ENCODE measurements at places on chromosomes 7 and 10. TPM values are rescaled to one million over a fixed set of nuclear protein-coding genes. Genes with fewer than 3 reads are reported as not detected.

- no peak for DNase-seq
Observed at GRCh38 chr7:84017651-84018050, 176.9 kb downstream of the SEMA3A start.

DNA sequence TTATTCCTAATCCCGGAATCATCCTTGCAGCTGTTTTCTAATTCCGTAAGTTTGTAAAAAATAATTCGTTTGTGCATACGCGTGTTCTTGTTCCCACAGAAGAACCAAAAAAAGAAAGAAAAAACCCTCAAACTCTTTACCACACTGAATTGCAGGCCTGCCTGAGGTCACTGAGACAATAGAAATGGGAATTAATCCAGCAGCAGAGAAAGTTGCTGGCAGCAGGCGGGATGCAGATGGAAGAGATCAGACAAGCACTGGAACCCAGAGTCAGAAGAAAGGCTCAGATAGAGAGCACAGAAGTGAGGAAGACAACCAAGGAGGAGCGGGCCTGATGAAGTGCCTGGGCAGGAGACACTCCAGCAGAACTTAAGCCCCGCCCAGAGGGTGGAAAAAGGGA, 141.5 kb upstream of the VWC2 start:
- DNase-seq, result no peak

DNA sequence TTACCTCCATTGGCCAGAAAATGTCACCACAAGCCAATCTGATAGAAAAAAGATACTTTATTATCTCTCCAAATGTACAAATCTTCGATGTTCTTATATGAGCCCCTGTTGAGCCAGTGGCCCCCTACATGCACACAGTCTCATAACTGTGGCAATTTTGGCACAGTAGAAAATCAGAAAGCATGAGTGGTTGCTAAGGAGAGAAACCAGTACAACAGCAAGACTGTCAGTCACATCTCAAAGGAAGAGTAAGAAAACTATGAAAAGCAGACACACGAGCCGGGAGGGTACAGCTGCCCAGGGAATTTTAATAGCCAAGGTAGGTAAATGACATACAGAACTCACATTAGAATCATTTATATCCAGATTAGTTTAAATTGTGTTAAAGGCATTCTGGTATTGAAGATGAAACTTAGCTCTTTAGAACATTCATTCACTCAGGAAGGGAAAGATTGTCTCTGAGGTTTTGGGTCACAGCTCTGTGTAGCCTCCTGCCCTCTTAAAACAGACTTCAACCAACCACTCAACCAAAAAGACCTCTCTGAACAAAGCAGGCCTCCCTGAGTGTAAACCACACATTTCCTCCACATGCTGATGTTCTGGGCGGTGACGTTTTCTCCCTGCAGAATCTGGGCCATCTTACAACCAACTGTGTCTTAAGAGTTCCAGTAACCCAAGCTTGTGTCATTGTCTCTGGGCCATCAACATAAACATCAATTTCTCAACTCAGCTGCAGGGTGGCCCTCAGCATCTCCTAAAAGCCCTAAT, 80.8 kb upstream of the ADAM12 start:
- peak; percentile 46 for DNase-seq

- no peak for DNase-seq
Observed at GRCh38 chr10:13776861-13777311, 190.1 kb downstream of the PRPF18 start.

DNA sequence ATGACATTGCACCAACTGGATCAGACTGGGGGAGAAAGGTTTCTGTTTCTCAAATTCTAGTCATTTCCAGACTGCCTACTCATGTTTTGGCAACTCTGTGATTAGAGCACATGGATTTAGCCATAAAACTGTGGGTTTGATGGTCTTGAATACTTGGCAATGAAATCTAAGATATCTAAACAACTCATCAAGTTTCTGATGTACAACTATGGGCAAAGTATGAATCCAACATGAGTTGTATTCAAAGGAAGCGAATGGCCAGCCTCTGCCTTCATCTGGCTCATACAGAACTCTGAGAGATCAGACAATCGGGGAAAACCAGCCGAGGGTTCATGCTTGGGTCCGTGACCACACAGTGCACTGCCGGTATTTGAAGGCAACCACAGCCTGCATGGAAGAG, 144.3 kb downstream of the ADAM12 start:
- no peak for DNase-seq

DNA sequence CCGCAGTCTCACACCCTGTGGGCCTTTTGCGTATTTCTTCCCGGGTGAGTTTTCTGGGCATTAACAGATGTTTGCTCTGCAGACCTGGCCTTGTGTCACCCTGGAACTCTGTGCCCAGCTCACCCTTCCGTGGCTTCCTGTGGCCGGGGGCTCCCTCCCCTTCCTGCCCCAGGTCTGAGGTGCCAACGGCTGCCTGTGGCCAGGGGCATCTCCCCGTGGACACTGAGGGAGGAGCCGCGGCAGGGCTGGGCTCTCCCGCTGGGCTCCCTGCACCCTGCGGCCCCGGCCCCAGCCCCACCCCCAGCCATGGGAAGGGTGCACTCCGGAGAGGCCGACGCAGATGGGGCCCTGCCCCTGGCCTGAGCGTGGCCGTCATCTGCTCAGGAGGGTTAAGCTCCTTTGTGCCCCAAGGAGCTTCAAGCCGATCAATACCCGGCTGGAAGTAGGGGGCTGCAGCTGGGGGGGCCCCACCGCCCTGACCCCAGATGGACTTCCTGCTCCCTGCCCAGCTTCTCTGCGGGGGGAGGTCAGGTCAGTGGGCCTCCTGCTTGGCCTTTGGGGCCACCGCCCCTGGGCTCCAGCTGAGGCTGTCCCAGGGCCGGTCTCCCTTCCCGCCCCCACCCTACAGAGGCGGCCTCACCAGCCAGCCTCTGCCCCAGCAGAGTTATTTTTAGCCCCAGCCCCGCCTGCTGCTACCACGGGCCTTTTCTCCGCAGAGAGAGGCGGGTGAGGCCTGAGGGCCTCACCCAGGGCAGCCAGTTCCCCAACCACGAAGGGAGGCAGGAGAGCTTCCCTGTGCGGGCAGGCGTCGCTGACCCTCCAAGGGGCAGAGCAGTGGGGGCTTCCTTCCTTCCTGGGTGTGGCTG, 24.2 kb downstream of the PWWP2B start:
- peak; percentile 50 for DNase-seq

Gene TRIM73
- not detected for total RNA-seq

DNA sequence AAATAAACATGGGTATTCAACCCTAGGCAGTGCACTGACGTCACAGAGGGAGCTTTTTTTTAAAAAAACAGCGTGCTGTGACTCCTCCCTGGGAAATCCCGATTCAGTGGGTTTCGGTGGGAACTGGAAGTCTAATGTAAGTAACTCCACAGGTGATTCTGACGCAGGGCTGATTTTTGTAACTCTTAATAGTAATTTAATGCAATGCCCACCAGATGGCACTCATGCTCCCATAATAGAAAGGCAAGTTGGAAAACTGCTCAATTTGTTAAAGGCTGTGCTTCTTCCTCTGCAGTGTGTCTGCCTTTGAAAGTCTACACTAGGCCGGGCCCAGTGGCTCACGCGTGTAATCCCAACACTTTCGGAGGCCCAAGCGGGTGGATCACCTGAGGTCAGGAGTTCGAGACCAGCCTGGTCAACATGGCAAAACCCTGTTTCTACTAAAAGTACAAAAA, 10.9 kb upstream of the RSU1 start:
- DNase-seq, result peak; percentile 72

Gene DYNC1I1
- total RNA-seq, result 6.5 TPM

DNA sequence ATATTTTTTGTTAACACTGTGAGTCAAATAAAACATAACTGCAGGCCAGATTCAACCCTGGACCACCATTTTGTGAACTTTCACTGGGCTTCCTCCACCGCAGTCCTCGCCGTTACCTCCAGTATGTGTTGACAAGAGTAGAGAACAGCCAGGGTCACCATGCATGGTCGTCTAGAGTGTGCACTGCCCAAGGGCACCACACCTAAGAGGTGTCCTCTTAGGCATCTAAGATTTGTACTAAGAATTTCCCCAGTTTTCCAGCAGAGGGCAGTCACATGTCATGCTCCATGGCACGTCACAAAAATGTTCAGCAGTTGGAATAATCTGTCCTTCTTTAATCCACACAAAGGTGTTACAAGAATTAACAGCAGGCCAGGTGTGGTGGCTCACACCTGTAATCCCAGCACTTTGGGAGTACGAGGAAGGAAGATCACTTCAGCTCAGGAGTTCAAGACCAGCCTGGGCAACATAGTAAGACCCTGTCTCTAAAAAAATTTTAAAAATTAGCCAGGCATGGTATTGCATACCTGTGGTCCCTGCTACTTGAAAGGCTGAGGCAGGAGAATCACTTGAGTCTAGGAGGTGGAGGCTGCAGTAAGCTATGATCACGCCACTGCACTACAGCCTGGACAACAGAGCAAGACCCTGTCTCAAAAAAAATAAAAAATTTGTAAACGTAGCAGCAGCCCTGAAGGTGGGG, 71.2 kb upstream of the FOXK1 start:
- peak; percentile 90 for DNase-seq

DNA sequence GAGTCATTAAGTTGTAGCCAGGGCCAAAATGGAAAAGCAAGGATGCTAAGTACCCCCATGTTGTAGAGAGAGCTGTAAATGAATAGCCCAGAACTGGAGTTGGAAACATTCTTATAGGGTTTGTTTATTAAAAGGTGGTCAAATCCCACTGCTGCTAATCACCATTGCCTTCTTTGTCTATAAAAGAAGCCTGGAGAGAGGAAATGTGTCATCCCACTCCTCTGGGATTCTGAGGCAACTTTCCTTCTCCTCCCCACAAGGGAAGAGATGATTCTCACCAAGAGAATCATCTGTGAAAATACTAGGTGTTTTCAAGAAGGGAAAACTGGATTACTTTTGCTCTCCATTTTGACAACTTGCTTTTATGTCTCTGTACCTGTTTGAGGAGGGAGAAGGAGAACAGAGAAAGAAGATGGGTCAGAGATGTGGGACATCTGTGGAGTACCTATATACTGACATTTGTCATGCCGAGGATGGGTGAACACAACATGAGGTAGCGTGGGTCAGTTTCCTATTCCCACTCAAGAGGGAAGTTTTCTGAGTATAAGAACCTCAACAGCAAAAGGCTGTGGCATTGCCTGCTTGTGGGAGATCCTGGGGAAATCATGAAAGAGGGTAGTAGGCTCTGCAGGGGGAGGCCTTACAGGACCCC, 262.2 kb downstream of the KIF20B start:
- DNase-seq, result peak; percentile 34

DNA sequence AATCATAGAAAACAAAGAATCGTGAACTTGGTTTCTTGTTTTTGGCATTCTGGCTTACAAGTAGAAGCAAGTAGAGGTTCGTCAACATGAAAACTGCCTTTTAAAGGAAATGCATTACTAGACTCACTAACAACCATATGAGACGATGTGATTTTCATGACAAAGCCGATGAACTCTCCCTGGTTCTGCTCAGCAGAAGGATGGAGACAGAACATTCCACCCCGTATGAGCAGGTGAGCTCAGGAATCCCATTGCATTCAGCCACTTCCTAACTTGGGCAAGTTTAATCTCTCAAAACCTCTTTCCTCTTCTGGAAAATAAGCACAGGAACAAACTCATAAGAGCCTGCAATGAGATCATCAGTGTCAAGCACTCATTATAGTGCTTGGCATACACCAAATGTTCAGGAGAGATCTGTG, 57.4 kb upstream of the SVIL start:
- DNase-seq, result no peak

DNA sequence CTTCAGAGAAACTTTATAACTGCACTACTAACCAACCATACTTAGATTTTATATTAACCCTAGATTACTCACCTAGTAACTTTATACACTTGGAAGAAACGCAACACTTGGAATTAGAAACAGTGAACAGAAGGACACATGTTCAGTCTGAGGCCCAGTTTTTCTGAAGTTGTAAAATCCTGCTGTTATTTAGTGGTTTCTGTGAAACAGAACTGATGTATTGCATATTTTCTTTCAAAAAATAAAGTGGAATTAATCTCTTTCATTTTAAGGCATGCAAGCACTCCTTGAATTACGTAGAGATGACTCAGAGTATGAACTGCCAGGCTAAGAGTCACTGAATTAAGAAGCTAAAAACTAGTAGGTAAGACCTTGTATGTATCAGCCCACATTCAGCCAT, 215.8 kb downstream of the SKAP2 start:
- peak; percentile 73 for DNase-seq

Gene CALN1
- total RNA-seq, result 6.5 TPM

Gene MDFIC
- total RNA-seq, result 20.7 TPM

Gene GLCCI1
- total RNA-seq, result 8.1 TPM

Gene PRLHR
- total RNA-seq, result not detected

Gene RSPH10B
- total RNA-seq, result not detected

GRCh38 chr7:92246360-92247101, 757 bp downstream of the ANKIB1 start:
- peak; percentile 23 for DNase-seq

Gene UPK3BL2
- total RNA-seq, result not detected

Gene GPC2
- 3.6 TPM for total RNA-seq

DNA sequence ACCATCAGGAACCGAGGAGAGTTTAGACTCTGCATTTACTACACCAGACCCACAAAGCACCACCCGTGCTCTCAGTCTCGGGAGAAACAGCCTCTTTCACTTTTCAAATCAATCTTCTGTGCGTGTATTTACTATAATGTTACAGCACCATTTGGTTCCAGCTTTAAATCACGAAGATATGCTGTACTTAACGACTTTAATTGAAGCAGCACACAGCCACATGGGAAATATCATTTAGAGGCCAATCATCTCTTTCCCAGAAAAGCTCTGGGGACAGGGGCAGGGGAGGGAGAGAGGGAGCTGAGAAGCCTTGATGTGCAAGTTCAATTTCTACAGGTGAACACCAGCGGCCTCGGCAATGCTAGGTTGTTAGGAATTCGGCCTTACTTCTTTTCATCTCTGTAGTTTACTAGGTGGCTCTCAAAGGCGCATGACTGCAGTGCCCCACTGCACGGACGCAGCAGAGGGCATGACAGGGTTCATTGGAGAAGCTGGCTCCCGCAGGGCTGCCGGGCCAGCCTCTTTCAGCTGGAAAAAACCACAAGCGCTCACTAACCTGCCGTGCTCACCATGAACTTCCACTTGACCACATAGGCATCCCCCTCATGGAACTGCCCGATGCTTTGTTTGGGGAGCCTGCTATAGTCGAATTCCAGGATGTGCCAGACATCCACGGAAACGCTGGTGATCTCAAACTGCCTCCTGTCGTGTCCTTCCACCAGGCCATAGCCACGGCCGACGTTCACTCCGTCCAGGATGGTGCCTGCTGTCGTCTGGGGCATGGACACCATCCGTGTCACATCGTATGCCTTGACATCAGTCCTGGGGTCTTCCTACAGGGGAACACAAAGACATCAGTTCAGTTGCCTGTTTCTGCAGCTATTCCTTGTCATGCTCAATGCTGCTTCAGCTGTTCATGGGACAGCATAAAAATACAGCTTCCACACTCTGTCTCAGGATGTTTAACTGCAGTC, 154.5 kb downstream of the SVIL start:
- DNase-seq, result no peak

GRCh38 chr7:93442478-93443224, 131.9 kb downstream of the CALCR start:
- peak; percentile 62 for DNase-seq

DNA sequence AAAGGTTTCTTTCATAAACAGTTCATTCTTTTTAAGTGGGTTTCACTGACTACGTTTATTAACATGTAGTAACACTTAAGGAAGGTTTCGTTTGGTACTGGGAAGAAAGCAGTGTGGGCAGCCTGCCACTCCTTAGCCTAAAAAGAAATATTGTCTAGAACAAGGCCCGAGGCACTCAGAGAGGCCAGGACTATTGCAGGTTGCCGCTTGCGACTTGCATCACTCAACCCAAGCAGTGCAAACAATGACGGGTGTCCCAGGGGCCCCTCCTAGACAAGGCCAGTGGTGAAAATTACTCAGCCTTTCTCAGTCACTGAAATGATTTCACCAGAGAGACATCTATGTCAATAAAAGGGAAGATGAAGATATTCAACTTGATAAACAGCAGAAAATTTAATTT, 243.9 kb downstream of the SNX13 start:
- peak; percentile 100 for DNase-seq

All from H4 (cell line).